Osteoblast (primary cell): ENCODE measurements at places on chromosomes 11 and 22. TPM values are rescaled to one million over a fixed set of nuclear protein-coding genes. Genes with fewer than 3 reads are reported as not detected.

- H3K36me3 ChIP-seq = no peaks in the 10 kb centered on the region
- DNase-seq = no peak
- no peak overlapping the region for H3K4me3 ChIP-seq
- peaks cover 32% of the 10 kb centered on the region for H3K4me1 ChIP-seq
- no peaks in the 10 kb centered on the region for H3K27me3 ChIP-seq
- no peak overlapping the region for H3K27ac ChIP-seq
Measured at GRCh38 chr11:8735094-8735493, 52.5 kb downstream of the RPL27A start.

- peak overlapping the region; percentile 48 for H3K27ac ChIP-seq
- no peaks in the 10 kb centered on the region for H3K36me3 ChIP-seq
- no peaks in the 10 kb centered on the region for H3K27me3 ChIP-seq
- H3K4me1 ChIP-seq = peaks cover 28% of the 10 kb centered on the region
- no peak overlapping the region for H3K4me3 ChIP-seq
Measured at GRCh38 chr22:44304911-44305310, 7.8 kb downstream of the SHISAL1 start.

- no peak overlapping the region for H3K27ac ChIP-seq
- no peaks in the 10 kb centered on the region for H3K36me3 ChIP-seq
- H3K27me3 ChIP-seq = no peaks in the 10 kb centered on the region
- H3K4me1 ChIP-seq = no peaks in the 10 kb centered on the region
Measured at GRCh38 chr11:90434858-90435257, 212.0 kb upstream of the CHORDC1 start.

DNA sequence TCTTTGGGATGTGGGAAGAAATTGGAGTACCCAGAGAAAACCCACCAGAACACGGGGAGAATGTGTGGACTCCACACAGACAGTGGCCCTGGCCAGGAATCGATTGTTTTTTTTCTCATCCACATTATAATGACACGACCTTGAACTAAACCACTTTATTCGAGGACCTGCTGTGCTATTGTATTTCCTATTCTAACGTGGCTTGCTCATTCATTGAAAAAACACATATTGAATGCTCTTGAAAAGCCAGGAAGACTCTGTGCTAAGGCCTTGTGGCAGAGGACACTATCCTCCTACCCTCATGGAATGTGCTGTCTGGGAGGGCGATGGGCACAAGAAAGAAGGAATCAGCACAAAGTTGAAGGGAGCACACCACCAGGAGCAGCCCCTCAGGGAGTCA, 9.1 kb upstream of the SREBF2 start:
- no peak for DNase-seq
- H3K27ac ChIP-seq = peak overlapping the region; percentile 24
- no peaks in the 10 kb centered on the region for H3K36me3 ChIP-seq
- H3K27me3 ChIP-seq = no peaks in the 10 kb centered on the region

PYGM gene
- 0.29 and 0.36 TPM in 2 replicates for total RNA-seq

KDELR3 gene
- 142 and 161 TPM in 2 replicates for total RNA-seq

DNAJC24 gene
- 23.9 and 31.8 TPM in 2 replicates for total RNA-seq
